ENCODE measurements at places on chromosomes 7 and 10.

- no peaks in the 10 kb centered on the region for H3K27me3 ChIP-seq
- peaks cover 21% of the 10 kb centered on the region for H3K36me3 ChIP-seq
- H3K27ac ChIP-seq: peak overlapping the region; percentile 91
- H3K4me1 ChIP-seq: peaks cover 82% of the 10 kb centered on the region
- DNase-seq: peak; percentile 45
These were observed 7.9 kb downstream of the ESYT2 start for GRCh38 chr7:158821171-158822031.

- H3K27ac ChIP-seq: peak overlapping the region; percentile 96
- H3K4me1 ChIP-seq: peaks cover 37% of the 10 kb centered on the region
- peak; percentile 66 for DNase-seq
- peak overlapping the region; percentile 99 for H3K4me3 ChIP-seq
These were observed 817 bp downstream of the SRI start for GRCh38 chr7:88218836-88219605.

DNA sequence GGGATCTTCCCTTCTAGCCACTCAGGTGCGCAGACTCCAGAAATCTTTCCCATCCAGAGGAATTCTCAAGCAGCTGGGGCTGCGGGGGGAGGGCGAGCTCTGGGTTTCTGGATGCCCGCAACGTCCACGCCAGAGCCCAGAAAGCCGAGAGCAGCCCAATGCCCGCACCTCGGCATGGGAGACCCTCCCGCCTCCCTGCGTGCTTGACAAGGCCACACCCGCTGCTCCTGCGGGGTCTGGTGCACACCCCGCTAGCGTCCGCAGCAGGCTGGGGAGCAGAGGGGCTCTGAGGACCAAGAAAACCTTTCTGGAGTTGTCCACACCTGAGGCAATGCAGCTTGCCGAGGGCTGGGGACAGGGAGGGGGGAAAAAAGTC is 66.2 kb downstream of the SLC29A4 start:
- no peak overlapping the region for H3K27ac ChIP-seq
- H3K4me1 ChIP-seq: no peaks in the 10 kb centered on the region
- H3K36me3 ChIP-seq: peaks cover 27% of the 10 kb centered on the region
- H3K27me3 ChIP-seq: no peaks in the 10 kb centered on the region
- DNase-seq: no peak

DNA sequence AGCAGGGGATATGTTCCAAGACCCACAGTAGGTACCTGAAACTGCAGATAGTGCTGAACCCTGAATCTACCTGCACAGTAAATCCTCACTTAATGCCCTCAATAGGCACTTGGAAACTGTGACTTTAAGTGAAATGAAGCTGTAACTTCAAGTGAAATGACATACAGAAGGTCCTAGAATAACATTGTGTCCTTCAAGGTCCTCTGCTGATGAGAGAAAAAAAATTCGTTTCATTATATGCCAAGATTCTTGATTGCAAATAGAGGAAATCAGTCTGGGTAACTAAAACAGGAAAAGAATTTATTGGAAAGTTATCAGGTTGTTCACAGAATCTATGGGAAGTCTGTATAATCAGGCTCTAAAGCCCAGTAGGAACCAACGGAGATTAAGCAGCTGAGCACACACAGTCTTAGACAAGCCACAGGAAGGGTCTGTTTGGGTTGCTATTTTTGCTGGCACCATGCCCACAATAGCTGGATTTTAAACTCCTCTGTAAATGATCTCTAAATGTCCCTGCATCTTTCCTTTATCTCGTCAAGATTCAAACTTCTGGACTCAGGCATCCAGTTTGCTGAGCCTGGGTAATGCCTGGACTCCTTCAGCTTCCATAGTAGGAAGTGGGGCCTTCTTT is 57.5 kb downstream of the EXOC4 start:
- H3K27me3 ChIP-seq: no peaks in the 10 kb centered on the region
- H3K27ac ChIP-seq: no peak overlapping the region
- no peak for DNase-seq
- no peak overlapping the region for H3K4me3 ChIP-seq

GRCh38 chr10:74032900-74033655 is 35.2 kb downstream of the VCL start:
- no peak for DNase-seq
- no peaks in the 10 kb centered on the region for H3K27me3 ChIP-seq
- H3K36me3 ChIP-seq: peaks cover 2% of the 10 kb centered on the region

GRCh38 chr10:106044503-106044902 is 1120.0 kb downstream of the SORCS1 start:
- H3K4me1 ChIP-seq: no peaks in the 10 kb centered on the region
- no peak overlapping the region for H3K27ac ChIP-seq
- H3K36me3 ChIP-seq: no peaks in the 10 kb centered on the region
- no peak overlapping the region for H3K4me3 ChIP-seq

DNA sequence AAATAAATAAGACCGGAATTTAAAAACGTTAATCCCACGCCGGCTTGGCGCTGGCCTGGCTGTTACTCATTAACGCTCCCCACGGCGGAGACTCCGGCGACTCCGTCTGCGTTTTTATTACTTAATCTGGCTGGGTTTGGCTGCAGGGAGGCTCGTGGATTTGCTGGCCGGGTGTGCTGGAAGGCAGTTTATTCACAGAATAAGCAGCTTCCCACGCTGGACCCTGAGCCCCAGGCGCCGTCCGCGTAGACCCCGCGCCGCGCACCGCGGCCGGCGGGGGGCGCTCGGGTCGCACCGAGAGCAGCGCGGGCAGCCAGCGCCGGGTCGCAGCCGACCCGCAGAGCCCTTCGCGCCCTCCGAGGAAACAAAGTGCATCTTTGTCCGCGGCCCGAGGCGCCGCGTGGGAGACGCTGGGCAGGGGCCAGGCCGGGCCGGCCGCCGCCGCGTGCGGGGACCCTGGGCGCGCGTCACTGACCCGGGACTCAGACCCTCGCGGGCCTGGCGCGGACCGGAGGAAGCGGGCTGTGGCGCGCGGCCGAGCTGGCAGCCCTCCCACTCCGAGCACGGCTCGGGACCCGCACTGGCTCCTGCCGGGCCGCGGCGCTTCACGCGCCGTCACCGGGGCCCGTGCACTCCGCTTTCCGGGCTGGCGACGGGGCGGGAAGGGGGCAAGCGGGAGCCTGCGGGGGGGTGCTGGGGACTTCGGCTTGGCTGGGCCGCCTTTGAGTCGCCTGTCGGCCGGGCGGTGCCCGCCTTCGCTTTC is 587 bp upstream of the GRK5 start:
- H3K36me3 ChIP-seq: no peaks in the 10 kb centered on the region
- H3K4me1 ChIP-seq: peaks cover 39% of the 10 kb centered on the region

- peaks cover 10% of the 10 kb centered on the region for H3K4me1 ChIP-seq
- H3K27ac ChIP-seq: peak overlapping the region; percentile 6
- DNase-seq: no peak
These were observed 25.6 kb downstream of the ANKMY2 start for GRCh38 chr7:16619979-16620408.

DNA sequence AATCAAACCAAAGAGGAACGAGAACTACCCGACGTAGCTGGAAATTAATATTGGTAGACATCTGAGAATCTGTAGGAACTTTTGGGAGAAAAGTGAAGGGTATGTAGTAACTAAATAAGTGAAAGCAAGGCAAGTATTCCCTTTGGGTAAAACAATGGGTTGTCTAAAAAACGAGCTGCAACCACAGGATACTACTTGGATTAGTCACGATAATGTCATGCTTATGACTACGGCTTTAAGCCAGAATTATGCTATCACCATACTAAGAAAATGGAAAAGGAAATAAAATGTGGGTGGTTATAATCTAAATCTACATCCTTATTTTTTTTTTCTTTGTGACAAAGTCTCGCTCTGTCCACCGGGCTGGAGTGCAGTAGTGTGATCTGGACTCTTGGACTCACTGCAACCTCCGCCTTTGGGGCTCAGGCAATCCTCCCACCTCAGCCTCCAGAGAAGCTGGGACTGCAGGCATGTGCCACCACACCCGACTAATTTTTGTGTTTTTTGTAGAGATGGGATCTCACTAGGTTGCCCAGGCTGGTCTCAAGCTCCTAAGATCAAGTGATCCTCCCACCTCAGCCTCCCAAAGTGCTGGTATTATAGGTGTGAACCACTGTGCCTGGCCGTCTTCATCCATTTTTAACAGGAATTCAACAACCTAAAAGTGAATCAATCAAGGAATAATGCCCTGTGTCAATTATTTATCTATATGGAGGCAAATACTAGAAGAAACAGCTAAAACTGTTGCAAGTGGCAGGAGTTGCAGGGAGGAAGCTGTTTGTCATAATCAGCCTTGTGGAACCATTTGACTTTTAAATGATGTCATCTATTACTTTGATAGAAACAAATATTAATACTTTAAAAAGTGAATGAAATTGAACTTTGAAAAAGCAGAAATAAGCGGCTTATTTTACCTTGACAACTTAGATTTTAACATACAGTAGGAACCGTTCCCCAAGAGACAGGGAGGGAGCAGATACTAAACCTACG is 189.3 kb downstream of the PRPF18 start:
- H3K4me3 ChIP-seq: no peak overlapping the region
- DNase-seq: no peak

DNA sequence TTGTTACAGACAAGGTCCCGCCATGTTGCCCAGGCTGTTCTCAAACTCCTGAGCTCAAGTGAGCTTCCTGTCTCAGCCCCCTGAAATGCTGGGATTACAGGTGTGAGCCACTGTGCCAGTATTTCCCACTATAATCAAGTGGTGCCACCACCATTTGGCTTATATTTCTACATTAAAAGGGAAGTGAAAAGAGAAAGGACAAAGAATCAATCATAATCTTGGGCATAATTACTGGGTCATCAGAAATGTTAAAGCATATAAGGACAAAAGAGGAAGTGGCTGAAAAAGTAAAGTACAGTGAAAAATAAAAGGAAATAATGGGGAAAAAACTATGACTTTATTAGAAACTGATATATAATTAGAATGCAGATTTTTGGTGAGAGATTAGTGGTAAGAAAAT is 25.7 kb upstream of the ENTPD1 start:
- H3K4me1 ChIP-seq: no peaks in the 10 kb centered on the region
- no peak overlapping the region for H3K4me3 ChIP-seq
- no peak overlapping the region for H3K27ac ChIP-seq

DNA sequence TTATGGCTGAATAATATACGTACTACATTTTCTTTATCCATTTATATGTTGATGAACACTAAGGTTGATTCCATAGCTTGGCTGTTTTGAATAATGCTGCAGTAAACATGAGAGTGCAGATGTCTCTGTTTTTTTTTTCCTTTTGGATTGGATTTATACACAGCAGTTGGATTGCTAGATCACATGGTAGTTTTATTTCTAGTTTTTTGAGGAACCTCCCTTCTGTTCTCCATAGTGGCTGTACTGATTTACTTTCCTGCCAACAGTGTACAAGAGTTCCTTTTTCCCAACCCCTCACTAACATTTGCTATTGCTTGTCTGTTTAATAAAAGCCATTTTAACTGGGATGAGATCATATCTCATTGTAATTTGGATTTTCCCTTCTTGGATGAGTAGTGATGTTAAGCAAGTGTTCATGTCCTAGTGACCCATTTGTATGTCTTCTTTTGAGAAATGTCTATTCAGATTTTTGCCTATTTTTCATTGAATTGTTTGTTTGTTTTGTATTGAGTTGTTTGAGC is 36.0 kb downstream of the ABCA13 start:
- no peak overlapping the region for H3K27ac ChIP-seq
- H3K36me3 ChIP-seq: no peaks in the 10 kb centered on the region
- no peaks in the 10 kb centered on the region for H3K4me1 ChIP-seq
- DNase-seq: no peak
- H3K4me3 ChIP-seq: no peak overlapping the region

- H3K4me3 ChIP-seq: no peak overlapping the region
- no peaks in the 10 kb centered on the region for H3K36me3 ChIP-seq
- H3K27ac ChIP-seq: no peak overlapping the region
- no peak for DNase-seq
These were observed 53.2 kb downstream of the NPY start for GRCh38 chr7:24337180-24337579.

- H3K36me3 ChIP-seq: no peaks in the 10 kb centered on the region
- DNase-seq: no peak
- H3K27ac ChIP-seq: no peak overlapping the region
- no peak overlapping the region for H3K4me3 ChIP-seq
- H3K4me1 ChIP-seq: peaks cover 5% of the 10 kb centered on the region
These were observed 78.0 kb upstream of the EGR2 start for GRCh38 chr10:62894156-62894555.

GRCh38 chr7:26944501-26945358 is 80.3 kb upstream of the SKAP2 start:
- DNase-seq: no peak

DNA sequence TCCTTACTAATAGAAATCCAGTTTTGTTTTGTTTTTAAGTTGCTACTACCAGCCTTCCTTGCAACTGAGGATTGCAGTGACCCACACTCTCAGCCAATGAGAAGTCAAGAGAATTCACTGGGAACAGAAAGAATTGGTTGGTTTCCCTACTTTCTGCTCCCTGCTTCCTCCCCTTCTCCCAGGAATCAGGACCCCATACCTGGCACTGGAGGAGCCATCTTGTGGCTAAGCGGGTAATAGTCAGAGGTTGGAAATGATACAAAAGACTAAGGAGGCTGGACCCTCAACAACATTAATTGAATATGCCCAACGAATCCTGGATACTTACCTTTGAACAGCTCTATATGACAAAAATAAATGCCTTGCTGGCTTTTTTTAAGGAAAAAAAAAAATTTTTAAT is 6.3 kb downstream of the TMEM176A start:
- H3K36me3 ChIP-seq: no peaks in the 10 kb centered on the region
- no peak overlapping the region for H3K27ac ChIP-seq
- H3K4me3 ChIP-seq: no peak overlapping the region
- H3K4me1 ChIP-seq: no peaks in the 10 kb centered on the region
- no peak for DNase-seq

- DNase-seq: no peak
- H3K36me3 ChIP-seq: no peaks in the 10 kb centered on the region
- no peaks in the 10 kb centered on the region for H3K27me3 ChIP-seq
- H3K27ac ChIP-seq: no peak overlapping the region
- H3K4me1 ChIP-seq: no peaks in the 10 kb centered on the region
These were observed 215.5 kb downstream of the PCDH15 start for GRCh38 chr10:54585572-54585971.

DNA sequence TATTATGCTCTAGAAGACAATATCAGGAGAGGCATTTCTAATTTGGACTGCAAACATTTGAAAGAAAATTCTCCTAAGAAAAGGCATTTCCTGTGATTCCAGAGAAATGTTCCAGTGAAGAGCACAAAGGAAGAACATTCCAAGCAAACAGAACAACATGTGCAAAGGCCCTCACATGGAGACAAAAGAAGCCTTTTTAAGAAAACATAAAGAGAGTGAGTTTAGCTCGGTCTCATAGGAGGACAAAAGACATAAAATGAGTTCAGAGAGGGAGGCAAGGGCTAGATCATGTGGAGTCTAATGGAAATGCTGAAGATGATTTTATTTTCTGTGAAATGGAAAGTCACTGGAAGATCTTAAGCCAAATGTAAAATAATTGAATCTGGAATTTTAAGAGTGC is 269.8 kb upstream of the HGF start:
- H3K4me3 ChIP-seq: no peak overlapping the region
- DNase-seq: no peak
- H3K27ac ChIP-seq: no peak overlapping the region
- H3K36me3 ChIP-seq: no peaks in the 10 kb centered on the region
- no peaks in the 10 kb centered on the region for H3K4me1 ChIP-seq
- H3K27me3 ChIP-seq: no peaks in the 10 kb centered on the region

DNA sequence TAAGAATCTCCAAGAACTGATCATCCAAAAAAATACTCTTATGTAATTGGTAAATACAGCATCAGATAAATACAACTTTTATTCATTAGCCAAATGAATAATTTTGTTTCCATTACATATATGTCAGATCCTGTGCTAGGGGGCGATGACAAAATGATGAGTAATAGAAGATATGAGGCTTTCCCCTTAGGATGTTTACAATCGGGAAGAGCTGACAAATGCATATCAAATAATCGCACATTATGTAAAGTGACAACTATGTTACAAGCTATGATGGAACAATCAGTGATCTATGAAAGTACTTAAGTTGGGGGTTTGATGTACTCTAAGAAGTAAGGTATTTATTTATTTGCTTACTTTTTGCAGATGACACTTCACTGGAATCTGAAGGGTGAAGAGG is 465.6 kb upstream of the VSTM2A start:
- no peak for DNase-seq
- H3K27ac ChIP-seq: no peak overlapping the region
- no peak overlapping the region for H3K4me3 ChIP-seq

Measured in activated CD8-positive, alpha-beta memory T cell treated with anti-CD3 and anti-CD28 coated beads, Interleukin-2, amount 10 ng/mL, durations not matched to agents 7 days and 5 days (primary cell).